Activated T-helper 1 cell treated with anti-CD3 and anti-CD28 coated beads, Interleukin-2, amount 50 U/mL, for 16 hours (primary cell): ENCODE measurements at places on chromosomes 13 and 19.

DNA sequence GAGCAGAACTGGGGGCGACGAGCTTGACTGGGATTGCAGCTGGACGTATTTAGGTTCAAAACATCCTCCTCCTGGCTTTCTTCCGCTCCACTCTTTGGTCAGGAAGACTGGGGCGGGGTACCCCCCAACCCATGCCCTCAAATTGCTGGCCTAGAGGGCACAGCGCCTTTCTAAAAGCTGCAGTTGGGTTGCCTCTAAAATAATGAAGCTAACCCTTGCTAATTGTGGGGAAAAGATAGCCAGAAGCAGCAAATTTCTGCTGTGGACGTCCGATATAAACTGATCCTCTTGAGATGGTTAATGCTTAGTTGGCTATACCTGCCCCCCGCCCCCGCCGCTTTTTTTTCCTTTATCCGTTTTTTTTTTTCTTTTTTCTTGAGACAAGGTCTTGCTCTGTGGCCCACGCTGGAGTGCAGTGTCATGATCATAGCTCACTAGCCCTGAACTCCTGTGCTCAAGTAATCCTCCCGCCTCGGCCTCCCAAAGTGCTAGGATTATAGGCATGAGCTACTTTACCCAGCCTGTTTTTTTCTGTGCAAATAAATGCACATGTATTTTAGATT lies 754 bp upstream of the CHERP start:
- DNase-seq, result no peak

DNA sequence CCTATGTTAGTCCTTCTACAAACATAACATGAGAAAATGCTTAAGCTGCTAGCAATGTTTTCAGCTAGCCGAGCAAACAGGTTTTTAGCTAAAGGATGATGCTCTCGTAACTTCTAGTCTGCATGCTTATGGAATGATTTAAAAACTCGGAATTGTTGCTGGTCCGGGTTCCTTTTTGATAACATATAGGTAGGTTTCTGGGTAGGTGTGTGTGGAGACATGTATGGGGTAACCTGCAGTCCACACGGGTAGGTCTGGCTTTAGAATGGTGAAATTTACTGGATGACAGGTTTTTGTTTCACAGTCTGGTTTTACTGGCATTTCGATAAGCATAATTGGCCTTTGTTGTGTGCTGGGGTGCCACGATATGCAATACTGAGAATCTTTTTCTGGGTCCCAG lies 4.4 kb downstream of the ZNF813 start:
- DNase-seq, result no peak

GRCh38 chr13:86201477-86201876 lies 402.3 kb upstream of the SLITRK6 start:
- no peak for DNase-seq

DNA sequence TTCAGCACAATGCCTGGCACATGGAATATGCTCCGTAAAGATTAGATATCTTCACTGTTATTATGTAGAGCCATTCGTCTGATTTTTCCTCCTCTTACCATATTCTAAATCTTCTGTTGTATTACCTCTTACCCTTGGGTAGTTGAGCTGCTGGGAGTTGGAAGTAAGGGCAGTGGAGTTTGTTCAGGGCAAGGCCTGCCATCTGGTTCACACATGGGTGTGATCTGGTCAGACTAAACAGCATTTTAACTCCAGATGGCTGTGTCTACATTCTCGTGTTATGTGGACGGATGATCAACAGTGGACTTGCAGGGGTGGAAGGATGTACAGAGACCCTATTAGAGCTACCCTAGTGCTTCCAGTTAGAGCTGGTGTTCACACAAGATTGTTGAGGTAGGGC lies 164.9 kb downstream of the ZIC5 start:
- DNase-seq, result no peak

- no peak for DNase-seq
These were observed 29.9 kb upstream of the FAM124A start for GRCh38 chr13:51192348-51192747.

- no peak for DNase-seq
These were observed 175.6 kb upstream of the SLITRK6 start for GRCh38 chr13:85974608-85975366.

- no peak for DNase-seq
These were observed 14.8 kb upstream of the AKAP8L start for GRCh38 chr19:15433519-15434069.

DNA sequence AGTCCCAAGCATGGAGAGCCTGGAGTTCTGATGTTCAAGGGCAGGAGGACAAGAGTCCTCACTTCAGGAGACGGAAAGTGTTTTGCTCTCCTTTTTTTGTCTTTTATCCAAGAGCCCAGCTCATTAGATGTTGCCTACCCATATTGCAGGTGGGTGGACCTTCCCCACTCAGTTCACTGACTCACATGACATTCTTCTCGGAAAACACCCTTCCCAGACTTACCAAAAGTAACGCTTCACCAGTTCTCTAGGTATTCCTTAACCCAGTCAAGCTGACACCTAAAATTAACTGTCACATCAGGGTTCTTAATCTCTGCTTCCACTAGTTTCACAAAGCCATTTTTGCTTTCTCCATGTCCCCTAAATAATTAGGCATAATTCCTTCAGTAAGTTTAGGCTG lies 2215.4 kb upstream of the PCDH20 start:
- no peak for DNase-seq

GRCh38 chr19:33267706-33268105 lies 34.6 kb downstream of the CEBPA start:
- no peak for DNase-seq

- no peak for DNase-seq
These were observed 2.3 kb downstream of the ADGRE2 start for GRCh38 chr19:14775869-14776586.

- DNase-seq, result no peak
These were observed 4.9 kb upstream of the GIPC3 start for GRCh38 chr19:3580156-3580934.

DNA sequence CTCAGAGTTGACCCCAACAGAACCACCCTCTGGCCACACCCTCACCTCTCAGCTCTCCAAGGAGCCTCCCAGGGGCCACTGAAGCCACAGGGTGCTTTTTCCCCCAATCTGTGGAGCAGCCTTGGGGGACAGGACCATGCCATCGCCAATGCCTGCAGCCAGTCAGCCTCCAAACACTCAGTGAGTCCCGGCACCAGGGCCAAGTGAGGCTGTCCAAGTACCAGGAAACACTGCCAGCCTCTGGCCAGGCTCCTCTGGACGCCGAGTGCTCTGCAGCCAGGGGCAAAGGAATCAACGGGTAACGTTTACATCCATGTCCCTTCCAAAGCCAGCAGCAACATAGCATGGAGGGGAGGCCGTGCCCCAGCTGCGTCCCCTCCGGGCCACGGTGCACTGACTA lies 9.5 kb upstream of the COMP start:
- no peak for DNase-seq

- DNase-seq, result no peak
These were observed 578.8 kb downstream of the DCT start for GRCh38 chr13:93900731-93901130.

DNA sequence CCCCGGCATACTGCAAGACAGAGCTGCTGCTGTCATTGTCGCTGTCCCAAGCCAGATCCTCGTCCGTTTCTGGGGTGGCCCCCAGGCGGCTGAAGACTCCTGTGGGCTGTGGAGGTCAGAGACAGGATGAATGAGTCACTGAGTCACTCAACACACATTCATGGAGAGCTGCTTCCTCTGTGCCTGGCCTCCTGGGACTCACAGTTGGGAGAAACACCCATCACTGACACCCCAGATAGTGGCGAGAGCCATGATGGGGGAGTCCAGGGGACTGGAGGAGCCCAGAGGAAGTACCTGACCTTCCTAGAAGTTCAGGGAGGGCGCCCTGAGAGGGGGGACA lies 26.0 kb downstream of the C19orf47 start:
- no peak for DNase-seq

DNA sequence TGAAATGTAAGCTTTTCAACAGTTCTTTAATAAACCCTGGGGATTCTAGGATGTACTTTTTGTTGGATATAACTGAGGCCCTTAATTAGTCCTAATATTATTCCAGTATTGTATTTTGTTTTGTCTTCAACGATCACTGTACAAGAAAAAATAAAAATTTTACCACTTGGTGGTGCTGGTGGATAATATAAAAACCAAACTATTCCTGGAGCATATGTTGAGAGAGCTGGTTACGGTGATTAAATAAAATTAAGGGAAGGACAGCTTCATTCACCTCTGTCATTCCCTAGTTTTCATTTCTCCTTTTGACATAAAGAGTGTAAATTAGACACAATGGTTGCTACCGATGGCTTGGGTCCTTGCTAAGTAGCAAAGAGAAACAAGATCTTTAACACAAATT lies 598.6 kb upstream of the PCDH20 start:
- no peak for DNase-seq

DNA sequence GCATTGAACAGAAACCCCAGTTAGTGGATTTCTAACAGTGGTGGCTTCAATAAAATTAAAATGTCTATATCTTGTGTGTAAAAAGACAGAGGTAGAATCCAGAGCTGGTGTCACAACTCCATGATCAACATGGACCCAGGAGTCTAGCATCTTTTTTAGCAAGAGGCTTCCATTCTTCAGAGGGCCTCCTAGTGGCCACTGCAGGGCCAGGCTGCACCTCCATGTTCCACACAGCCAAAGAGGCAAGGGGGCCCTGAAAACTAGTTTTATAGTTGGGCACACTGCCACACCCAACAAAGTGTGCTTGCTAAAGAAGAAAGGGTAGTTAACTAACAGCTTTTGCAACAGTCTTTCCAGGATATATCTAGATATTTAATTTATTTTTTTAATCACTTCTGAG lies 12.9 kb downstream of the N4BP2L1 start:
- no peak for DNase-seq

DNA sequence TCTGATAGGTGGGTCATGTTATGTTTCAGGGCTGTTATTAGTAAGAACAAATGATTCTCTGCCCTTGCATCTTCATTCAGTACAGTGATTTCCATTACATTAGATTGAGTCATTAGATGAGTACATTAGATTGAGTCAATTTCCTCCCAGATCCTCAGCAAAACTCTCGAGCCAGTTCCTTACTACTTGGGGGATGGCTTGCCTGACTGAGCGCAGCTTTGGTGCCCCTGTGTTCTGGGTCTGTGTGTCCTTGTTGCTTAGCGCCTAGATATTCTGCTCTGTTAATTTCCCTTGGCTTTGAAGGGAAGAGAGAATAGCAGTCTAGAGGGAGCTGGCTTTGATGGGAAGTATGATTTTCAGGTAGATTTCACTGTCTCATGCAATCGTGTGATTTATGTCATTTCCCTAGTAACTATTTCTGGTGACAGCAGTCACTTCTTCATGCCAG lies 19.1 kb upstream of the SCEL start:
- no peak for DNase-seq

DNA sequence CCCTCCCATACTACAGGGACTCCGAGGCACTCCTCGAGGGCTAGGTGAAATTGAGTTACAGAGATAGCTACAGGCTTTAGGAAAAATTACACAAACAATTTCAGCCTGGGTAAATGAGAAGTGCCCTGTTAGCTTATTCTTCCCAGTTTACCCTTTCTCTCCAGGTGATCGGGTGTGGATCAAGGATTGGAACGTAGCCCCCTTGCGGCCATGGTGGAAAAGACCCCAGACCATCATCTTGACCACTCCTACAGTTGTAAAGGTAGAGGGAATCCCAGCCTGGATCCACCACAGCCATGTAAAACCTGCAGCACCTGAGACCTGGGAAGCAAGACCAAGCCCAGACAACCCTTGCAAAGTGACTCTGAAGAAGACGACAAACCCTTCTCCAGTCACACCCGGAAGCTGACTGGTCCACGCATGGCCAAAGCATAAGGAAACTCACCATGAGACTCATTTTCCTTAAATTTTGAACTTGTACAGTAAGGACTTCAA lies 600.6 kb downstream of the UQCRFS1 start:
- no peak for DNase-seq

GRCh38 chr19:16025108-16026101 lies 50.9 kb upstream of the TPM4 start:
- no peak for DNase-seq

- no peak for DNase-seq
These were observed 5.7 kb downstream of the SLITRK1 start for GRCh38 chr13:83876546-83876945.

- no peak for DNase-seq
These were observed 140.8 kb upstream of the SERP2 start for GRCh38 chr13:44232774-44233173.

DNA sequence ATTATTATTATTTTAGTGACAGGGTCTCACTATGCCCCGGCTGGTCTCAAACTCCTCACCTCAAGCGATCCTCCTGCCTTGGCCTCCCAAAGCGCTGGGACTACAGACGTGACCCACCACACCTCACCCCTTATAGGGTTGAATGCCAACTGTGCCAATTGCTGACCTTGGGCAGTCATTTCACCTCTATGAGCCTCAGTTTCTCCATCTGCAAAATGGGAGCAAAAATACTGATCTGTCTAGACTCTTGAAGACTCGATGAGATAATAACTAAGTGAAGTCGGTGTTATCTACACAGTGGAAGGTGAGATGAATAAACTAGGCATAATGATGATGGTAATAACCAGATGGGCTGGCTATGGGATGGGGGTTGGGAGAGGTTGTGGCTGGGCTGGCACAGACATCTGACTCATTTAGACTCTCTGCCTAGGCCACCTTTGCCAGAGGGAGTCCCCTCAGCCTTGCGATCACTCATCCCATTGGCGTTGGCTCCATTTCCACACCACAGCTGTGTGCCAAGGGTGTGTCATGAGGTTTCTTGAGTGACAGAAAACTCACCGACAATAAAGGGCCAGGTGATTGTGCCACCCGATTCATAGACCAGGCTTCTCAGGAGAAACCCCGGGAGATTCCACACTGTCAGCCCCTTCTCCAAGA lies at the start of gene CASP14:
CASP14 (plus strand) TSS at position 596 of the 657 bp plus-strand sequence. CDS start 2,772 bp downstream, outside the sequence.
- DNase-seq, result no peak

DNA sequence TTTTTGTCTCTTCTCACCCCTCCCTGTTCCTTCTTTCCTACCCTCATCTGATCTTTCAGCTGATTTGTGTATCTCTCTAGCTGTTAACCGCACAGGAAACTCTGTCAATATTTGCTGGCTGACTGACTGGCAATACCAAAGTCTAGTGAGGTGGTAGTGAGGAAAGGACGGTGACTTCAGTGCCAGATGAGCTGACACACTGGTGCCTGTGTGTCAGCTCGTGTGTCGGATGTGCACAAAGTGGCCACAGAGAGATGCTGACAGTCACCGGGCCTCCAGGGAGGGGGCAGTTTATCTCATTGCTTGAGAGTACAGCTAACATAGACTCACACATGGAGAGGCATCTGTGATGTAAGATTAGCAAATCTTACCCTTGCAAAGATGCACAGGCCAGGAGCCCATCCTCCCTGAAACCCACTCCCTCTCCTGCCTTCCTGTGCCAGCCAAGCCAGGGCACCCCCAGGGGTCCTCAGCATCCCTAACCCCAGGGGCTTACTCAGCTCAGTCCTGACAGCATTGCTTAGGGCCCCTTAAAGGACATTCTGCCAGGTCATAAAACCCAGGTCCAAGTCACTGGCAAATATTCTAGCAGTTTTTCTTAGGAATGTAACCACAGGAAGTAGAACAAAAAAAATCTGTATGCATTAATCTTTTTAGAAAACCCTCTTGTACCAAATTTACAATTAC lies 80.2 kb downstream of the SHISA2 start:
- DNase-seq, result peak; percentile 13

GRCh38 chr13:110233181-110233950 lies 73.6 kb downstream of the COL4A1 start:
- DNase-seq, result no peak

DNA sequence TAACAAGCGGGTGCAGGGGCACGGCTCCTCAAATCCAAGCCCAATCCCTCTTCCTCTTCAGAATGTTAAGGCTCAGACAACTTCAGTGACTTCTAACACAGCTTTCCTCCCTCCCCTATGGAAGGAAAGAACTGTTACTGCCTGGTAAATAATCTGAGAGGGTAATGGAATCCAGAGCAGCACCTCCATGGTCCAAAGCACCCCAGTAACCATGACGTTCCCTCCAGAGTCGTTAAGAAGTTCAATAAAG lies 969 bp downstream of the AKT2 start:
- DNase-seq, result no peak

GRCh38 chr13:44574466-44574855 lies 1.7 kb downstream of the TSC22D1 start:
- DNase-seq, result no peak
